GM18507 (cell line): ENCODE measurements at places on chromosomes 16 and 17.

- DNase-seq, result no peak
Measured at GRCh38 chr17:16652847-16653366, 743 bp downstream of the ZNF624 start.

DNA sequence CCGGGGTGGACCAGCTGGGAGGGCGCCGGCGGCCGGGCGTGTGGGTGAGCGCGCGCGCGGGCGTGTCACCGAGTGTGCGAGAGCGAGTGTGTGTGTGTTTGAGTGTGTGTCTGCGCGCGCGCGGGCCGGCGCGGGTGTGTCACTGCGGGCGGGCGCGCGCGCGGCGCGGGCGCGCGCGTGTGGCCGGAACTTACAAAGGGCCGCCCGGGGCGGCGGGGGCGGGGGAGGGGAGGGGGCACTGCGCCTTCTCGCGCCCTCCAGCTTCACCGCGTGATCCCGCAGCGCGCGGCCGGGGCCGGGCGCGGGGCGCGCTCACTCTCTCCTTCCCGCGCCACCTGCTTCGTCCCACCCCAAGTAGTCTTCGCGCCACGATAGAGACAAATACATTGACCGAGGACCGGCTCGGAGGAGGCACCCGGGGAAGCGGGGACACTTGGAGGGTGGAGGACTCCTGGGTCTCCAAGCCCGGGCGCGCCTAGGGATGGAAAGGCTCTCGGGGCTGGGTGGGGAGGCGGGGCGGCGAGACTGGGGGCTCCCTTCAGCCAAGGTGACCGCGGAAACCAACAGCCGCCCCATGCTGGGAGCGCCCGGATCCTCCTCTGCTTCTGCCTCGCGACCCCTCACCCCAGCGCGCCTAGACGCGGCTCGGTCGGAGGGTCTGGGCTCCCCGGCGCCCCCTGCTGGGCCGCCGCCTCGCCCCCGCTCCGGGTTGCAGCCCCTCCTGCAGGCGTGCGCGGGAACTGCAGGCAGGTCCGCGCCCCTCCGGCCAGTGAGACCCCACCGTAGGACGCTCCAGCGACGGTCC, at the start of gene SRCIN1:
SRCIN1 (minus strand) TSS at position 112 of the 805 bp plus-strand sequence. CDS start 247 bp downstream, outside the sequence.
- no peak for DNase-seq

GRCh38 chr17:67452681-67453554, 75.8 kb downstream of the PITPNC1 start:
- DNase-seq, result no peak

DNA sequence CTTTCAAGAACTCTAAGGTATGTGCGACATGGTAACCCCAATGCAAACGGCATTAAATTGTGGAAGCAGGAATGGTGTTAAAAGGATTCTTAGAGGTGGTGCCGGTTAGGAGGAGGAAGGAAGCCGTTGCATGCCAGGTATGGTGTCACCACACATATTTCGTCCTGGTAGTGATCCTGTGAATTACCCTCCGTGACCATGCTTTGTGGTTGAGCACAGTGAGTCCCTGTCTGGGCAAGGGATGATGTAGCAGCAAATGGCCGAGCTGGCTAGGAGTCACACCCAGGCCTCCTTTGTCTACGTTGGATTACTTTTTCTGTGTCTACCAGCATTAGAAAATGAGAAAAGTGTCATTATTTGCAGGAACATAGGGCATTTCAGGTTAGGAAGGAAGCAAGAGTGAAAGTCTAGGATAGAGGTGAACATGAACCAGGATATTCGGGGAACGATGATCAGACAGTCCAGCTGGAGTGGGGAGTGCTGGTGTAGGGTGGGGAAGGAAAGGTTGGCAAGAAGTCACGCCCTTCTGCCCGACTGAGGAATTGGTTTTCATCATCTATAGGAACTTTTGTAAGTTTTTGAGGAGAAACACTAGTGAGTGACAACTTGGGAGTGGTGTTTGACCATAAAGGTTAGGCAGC, 123.5 kb downstream of the PRKCA start:
- DNase-seq, result no peak

DNA sequence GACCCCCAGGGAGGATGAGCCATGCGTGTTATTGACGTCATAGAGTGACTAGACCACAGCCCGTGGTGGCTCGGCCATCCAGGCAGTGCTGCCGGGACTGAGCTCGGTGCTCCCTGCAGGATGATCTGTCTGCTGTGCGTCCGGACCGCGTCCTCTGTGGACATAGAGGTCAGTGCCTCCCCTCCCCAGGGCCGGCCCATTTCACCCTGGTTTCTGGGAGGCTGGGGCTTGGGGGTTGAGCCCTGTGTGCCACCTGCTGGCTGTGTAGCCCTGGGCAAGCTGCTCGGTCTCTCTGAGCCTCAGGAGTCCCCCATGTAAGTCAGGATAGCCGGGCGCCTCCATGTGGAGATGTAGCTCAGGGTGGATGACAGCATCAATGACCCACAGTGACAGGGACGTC, 8.3 kb downstream of the TSC2 start:
- DNase-seq, result no peak

- DNase-seq, result no peak
Measured at GRCh38 chr17:42893359-42893758, 7.2 kb upstream of the G6PC1 start.

DNA sequence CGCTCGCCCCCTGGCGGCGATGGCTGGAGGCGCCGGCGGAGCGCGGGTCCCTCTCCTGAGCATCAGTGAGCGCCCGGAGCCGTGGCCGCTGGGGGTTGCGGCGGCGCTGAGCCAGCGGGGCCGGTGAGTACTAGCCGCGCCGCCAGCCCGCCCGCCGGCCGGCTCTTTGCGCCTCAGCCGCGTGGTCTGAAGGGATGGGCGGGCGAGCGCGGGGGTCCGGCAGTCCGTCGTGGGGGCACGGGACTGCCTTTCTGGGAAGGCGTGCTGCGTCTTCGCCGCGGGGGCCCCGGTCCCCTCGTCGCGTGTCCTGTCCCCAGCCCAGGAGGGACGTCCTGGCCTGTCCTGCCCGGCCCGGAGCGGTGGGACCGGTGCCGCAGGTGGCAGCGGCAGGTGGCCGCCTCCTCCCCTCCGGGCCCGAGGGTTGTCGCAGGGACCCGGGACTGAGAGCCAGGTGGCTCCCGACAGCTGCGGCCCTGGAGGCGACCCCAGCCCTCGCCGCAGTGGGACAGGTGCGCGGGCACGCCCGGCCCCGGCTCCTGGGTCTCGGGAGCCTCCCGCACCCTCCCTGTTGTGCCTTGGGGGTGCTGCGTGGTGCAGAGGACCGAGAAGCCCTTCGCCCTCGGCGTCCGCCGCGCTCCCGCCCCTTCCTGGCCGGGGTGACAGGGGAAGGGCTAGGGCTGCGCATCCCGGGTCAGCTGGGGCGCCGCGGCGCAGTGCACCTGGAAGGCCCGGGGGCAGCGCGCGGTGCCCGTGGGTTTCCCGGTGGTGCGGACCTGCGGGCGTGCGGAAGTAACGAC, at the start of gene SPECC1:
SPECC1 (plus strand) TSS at position 58 of the 797 bp plus-strand sequence. CDS start 87,293 bp downstream, outside the sequence.
- DNase-seq, result peak; percentile 82

DNA sequence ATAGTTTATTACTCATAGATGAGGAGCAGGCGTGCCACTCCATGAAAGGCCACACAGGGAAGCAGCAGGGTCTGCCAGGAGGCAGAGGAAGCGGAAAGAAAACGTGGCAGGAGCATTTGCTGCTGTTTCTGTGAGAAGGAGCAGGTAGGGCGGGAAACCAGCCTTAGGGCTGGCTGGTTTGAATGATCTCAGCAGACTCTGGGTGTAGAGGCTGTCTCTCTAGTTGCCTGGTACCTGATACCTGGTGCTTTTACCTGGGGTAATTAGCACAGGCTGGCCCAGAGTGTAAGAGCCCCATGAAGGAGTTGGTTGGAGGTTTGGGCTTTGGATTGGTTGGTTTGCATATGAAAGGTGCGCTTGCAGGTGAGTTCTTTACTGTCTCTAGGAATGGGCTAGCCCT, 205.0 kb upstream of the CACNG3 start:
- no peak for DNase-seq

DNA sequence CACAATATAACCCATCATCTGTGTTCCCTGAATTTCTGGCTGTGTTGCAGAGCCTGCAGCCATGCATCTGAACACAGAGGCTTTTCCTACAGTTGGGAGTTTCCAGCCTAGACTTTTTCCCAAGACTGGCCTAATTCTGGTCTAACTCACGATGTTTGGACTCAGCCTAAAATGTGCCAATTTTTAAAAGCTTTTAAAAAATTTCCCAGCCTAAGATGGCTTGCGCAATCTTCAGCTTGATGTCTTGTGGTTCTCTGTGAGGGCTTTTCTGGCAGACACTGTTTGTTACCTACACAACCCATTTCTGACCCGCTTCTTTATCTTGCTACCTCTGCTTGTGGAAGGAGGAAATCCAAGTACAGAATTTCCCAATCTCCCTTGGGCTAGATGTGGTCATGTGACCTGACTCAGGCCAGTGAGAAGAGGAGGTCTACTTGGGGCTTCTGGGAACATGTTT, 72.7 kb upstream of the GAS7 start:
- DNase-seq, result no peak

GRCh38 chr17:8140065-8141029, 11.9 kb downstream of the PER1 start:
- DNase-seq, result no peak

- DNase-seq, result no peak
Measured at GRCh38 chr17:75750661-75751423, 14.2 kb downstream of the GALK1 start.

- no peak for DNase-seq
Measured at GRCh38 chr16:64900517-64900916, 221.3 kb downstream of the CDH11 start.

DNA sequence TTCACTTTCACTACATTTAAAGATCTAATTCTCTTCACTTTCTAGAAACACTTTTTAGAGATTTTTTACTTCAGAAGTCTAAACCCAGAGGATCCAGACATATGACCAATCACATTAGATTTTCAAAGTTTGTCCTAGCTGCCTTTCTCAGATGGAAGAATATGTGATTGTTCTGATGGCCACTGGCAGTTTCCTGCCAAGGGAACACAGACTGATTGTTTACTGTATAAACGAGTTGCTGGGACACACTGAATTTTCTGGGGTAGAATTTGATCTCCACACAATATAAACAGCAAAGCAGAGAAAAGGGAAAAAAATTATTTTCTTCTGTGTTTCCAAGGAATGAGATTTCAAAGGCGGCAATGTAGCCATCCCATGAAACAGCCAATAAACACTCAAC, 480.0 kb downstream of the TOX3 start:
- DNase-seq, result no peak

- DNase-seq, result no peak
Measured at GRCh38 chr17:12047681-12048376, 27.2 kb downstream of the MAP2K4 start.

DNA sequence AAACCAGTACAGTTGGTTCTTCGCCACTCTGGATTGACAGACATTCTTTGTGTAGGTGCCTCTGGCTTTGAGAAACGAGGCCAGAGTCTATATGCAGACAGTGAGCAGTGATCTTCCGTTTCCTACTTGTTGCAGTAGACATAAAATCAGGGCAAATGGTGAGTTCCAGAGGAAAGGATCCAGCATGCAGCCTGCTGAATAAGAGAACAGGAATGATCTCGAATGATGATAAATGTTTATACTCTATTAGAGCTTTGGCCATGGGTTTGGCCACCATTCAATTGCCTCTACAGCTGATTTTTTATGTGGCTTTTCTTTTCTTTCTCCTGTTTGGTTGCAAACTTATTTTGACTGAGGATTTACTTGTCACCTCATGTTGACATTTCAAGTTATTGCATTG, 286.7 kb downstream of the IRX3 start:
- no peak for DNase-seq

GRCh38 chr17:19799796-19800195, 51.7 kb upstream of the ALDH3A1 start:
- DNase-seq, result no peak

GRCh38 chr17:78793415-78793814, 11.3 kb upstream of the CYTH1 start:
- DNase-seq, result no peak

GRCh38 chr17:801660-802059, 19.5 kb downstream of the MRM3 start:
- DNase-seq, result no peak

DNA sequence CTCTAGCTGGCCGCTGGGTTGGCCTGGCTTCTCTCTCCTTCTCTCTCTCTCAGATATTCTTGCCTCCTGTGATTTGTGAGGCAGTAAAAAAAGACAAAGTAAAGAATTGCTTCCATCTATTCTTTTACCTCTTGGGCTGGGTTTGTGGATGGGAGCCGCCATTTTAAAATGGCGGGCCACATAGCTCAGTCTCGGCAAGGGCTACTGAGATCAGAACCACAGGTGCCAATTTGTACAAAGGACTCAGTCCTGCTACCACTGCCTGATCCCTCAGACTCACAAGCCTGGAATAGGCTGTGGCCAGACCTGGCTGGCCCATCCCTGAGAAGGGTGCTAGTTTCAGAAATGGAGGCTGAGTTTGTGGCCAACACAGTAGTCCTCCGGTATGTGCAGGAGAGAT, 24.1 kb downstream of the NOD2 start:
- DNase-seq, result no peak

- no peak for DNase-seq
Measured at GRCh38 chr16:56728980-56729734, 772 bp upstream of the NUP93 start.

GRCh38 chr17:12053552-12053951, 32.9 kb downstream of the MAP2K4 start:
- DNase-seq, result no peak

GRCh38 chr17:67671493-67671892, 46.2 kb upstream of the NOL11 start:
- no peak for DNase-seq

DNA sequence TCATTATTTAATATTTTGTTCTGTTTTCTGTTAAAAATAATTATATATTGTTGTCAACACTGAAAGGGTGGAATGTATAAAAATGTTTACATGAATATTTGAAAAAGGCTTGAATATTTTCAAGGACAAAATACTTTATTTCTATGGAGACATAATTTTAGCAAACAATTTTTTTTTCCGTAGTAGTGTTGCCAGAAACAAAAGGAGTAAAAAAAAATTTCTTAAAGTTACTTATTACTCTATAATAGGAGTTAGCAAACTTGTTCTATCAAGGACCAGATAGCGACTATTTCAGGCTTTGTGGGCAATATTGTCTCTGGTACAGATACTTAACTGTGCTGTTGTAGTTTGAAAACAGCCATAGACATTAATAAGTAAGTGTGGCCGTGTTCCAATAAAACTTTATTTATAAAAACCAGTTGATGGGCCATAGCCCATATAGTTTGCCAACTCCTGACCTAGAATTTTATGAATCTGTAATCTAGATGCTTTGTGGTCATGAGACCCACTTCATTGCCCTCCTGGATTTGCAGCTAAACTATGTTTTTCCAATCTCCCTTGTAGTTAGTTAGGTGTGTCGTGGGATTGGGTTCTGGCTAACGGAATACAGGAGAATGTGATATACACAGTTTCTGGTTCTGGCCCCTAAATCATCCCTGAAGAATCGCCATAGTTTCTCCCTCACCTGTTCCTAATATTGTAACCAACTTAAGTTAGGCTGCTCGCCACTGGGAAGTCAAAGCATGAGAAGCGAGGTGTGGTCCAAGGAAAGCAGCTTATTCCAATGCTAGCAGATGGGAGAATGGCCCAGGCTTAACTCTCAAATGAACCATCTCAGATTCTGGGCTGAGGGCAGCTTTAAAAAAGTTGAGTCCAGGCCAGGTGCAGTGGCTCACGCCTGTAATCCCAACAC, 153.6 kb downstream of the ABCA8 start:
- no peak for DNase-seq
